Right forelimb (tissue), 1 donor: ENCODE measurements at places on chromosomes 5 and 9.

GRCh38 chr9:76162086-76162730 lies 232.0 kb downstream of the RFK start:
- peak; percentile 66 for DNase-seq

GRCh38 chr9:116944714-116945534 lies 257.8 kb downstream of the TRIM32 start:
- no peak for DNase-seq

- no peak for DNase-seq
Measured at GRCh38 chr9:127837346-127837745, 17.1 kb downstream of the ENG start.

- no peak for DNase-seq
Measured at GRCh38 chr5:97009921-97010320, 74.0 kb downstream of the LNPEP start.

DNA sequence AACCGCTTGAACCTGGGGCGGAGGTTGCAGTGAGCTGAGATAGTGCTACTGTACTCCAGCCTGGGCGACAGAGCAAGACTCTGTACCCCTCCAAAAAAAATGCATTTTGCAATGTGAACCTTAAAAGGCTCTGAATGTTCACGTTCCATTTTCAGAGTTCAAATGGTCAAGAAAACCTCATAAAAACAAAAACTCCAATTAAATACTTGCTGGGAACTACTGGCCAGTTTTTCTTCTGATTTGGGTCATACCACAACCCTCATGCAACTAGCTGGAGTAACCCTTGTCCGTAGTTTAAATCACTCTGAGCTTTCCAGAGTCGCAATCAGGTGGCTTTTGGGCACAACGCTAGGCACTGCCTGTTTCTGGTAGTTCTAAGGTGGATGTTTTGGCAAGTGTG lies 2.3 kb upstream of the OTULINL start:
- DNase-seq: no peak

GRCh38 chr9:2700909-2701550 lies 16.3 kb upstream of the KCNV2 start:
- DNase-seq: no peak

GRCh38 chr5:107604990-107605389 lies 65.7 kb downstream of the EFNA5 start:
- DNase-seq: no peak

DNA sequence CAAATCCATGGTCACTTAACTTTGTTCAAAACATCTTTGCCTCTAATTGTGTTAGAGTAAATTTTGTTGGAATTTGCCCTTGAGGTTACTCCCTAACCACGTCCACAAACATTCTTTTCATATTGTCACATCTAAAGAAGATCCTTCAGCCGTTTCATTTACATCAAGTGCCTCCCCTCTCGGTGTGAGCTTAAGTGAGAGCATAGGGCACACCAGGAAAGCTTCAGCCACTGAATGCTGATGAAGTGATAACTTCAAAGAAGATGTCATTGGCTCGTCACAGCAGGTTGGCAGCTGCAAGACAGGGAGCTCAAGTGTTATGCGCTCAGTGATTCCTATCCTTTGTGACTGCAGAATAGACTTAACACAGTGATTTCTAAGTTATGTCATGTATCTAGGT lies 49.6 kb upstream of the ADAMTS19 start:
- no peak for DNase-seq

GRCh38 chr5:108196276-108196675 lies 185.6 kb downstream of the FBXL17 start:
- no peak for DNase-seq

- no peak for DNase-seq
Measured at GRCh38 chr5:74422671-74423070, 217.9 kb downstream of the ENC1 start.

DNA sequence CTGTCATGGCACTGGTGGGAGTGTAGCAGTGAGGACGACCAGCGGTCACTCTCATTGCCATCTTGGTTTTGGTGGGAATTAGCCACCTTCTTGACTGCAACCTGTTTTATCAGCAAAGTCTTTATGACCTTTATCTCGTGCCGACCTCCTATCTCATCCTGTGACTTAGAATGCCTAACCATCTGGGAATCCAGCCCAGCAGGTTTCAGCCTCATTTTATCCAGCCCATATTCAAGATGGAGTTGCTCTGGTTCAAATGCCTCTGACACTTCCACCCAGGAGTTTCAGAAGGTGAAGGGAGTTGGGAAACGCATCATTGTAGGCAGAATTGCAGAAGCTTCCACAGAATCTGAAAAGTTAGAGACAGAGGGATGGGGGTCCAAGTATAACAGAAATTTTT lies 35.4 kb downstream of the SHC3 start:
- no peak for DNase-seq

- no peak for DNase-seq
Measured at GRCh38 chr5:160105686-160106360, 13.4 kb downstream of the PWWP2A start.

- DNase-seq: no peak
Measured at GRCh38 chr5:79227484-79228025, 8.4 kb upstream of the JMY start.

DNA sequence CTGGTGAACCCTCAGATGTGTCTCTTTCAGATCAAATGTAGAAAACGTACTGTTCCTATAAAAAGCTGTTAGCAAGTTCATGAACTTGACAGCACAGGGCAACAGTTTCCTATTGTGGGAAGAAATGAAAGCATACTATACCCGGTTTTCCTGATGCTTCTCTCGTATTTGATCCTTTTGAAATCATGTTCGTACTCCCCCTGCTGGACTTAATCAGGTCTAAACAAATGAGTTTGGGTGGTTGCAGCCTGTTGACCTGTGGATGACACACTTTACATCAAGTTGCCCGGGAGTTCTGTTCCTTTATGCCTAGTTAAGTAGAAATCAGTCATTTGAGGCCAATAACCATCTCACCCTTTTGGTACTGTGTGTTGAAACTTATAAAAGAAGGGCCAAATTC lies 1992.3 kb downstream of the MAT2B start:
- no peak for DNase-seq

DNA sequence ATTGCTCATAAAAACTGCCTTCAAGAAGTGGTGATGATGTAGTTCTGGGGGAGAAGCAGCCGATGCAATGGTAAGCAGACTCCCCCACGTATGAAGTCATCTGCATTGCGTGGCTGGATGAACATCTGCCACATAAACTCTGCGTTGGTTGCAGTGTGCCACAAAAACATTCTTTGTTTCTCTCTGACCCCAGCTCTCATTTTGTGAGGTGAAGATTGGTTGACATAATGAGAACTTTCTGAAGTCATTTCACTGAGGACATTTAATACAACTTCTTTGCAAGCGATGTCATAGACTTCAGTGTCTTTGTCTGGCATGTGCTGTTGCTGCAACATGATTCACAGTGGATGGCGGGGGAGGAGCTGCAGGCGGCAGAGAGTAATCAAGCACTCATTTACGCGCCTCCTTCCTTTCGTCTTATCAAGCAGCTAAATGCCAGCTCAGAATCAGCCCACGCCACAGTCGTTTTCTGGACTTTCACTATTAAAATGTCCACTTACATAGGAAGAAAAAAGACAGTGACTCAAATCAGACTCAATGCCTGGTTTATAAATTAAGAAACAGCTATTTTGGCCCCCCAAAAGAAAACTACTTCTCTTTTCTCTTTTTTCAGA lies 91.5 kb upstream of the NFIL3 start:
- DNase-seq: no peak

DNA sequence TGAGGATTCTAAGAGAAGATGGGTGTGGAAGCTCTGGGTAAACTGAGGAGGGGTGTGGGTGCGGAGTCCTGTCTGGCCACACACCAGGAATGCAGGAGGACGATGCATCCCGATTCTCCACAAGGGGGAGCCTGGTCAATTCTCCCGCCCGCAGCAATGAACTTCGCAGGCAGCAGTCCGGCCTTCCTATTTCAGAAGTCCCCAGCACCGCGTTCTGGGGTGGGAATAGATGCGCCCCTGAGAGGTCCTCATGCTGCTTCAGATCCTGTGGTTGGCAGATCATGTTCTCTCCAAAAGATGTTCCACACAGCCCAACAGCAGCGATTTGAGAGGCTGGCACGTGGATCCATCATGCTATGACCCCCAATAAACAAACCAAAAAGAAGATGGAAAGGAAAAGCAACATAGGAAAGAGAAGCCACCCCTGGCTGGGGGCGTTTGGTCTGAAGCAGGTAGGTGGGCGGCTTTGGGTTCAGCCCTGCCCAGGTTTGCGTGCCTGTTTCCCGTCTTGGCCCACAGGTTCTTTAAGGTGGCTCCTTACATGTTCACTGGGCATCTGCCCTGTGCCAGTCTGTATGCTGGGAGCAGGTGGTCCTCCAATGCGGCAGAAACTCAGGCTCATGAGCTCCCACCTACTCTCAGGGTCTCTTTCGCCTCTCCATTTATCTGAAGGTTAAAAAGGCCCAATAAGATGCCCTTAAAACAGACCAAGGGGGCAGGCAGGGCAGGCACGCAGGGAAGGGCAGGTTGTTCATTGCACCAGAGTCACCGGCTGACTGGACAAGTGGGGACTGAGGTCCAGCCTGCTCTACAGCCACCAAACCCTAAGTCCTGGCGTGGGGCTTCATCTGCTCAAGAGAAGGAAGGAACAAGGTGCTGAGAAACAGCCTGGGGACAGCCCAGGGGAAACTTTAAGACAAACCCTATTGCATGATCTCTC lies 171.6 kb downstream of the PAX5 start:
- peak; percentile 54 for DNase-seq

DNA sequence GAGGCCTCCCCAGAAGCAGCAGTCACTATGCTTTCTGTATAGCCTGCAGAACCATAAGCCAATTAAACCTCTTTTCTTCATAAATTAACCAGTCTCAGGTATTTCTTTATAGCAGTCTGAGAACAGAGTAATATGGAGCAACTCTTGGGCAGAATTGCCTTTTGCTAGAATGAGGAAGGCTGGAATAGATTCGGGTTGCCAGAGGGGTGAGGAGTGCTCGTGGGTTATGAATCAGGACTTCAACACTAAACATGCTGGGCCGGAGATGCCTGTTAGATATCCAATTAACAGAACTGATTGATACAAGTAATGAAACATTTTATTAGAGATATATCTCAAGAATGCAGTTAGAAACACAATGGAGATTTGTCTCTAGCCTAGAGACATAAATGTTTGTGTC lies 140.9 kb upstream of the MAP3K1 start:
- no peak for DNase-seq

GRCh38 chr9:120928015-120928482 lies 1.5 kb upstream of the TRAF1 start:
- no peak for DNase-seq

DNA sequence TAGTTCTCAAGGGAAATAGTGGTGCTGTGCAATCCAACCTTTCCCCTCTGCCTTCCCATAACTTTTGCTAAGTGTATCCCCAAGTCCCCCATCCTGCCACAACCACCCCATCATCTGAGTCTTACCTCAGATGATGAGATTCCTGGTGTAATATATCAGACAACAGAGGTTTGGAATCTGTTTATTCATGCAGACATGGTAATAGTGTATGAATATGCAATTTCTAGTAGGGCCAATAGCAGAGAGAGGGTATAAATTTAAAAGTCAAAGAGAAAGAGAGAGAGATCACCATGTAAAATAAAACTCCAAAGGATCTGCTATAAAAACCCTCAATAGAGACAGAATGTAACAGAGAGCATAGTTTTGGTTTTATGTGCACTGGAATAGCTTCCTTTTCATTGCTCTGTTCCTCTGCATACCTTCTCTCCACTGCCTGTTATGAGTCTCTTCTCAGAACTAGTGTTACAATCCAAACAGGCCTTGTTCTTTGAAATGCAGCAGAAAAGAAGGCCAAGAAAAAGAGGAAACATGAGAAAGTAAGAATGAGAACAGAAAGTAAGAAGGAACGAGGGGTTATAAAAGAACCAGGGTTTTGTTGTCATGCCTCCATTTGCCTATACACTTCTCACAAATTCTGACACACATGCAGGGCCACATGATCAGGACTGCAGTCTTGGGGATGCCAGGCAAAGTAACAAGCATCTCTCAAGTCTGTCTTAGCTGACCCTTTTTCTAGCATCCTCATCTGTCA lies 278.0 kb downstream of the CETN3 start:
- no peak for DNase-seq

- DNase-seq: peak; percentile 85
Measured at GRCh38 chr9:89750117-89750791, 145.4 kb downstream of the GADD45G start.

GRCh38 chr5:62653001-62653863 lies 74.6 kb downstream of the LRRC70 start:
- DNase-seq: no peak

DNA sequence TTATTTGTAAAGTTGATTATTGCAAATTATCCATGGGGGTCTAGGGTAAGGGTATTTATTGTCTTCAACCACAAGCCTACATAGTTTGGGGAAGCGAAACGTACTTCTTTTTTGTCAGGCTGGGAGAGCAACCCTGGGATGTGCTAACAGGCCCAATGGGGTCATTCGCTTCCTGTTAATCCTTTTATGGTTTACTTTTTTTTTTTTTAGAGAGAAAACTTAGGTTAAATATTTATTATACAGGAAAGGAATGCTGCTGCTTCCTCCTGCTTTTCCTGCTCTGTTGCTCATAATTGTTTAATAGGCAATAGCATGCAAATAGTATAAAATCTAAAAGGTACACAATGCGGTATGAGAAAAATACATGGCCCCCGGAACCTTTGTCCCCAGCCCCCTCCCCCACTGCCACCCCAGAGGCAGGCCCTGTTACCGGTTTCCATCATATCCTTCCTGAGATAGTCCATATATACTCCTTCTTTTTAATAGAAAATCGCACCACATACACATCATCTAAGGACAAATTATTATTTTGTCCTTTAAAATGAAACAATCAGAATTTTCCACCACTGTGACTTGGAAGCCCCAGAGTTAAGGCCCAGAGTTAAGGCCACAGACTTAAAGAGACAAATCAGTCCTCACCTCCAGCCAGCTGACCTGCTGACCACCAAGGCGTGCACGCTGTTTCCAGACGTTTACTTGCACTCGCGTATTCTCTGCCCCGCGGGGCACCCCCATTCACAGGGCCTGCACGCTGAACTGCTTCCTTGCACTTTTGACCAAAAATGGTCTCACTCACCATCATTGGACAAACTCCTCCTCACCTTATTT lies 83.9 kb downstream of the NDFIP1 start:
- no peak for DNase-seq

DNA sequence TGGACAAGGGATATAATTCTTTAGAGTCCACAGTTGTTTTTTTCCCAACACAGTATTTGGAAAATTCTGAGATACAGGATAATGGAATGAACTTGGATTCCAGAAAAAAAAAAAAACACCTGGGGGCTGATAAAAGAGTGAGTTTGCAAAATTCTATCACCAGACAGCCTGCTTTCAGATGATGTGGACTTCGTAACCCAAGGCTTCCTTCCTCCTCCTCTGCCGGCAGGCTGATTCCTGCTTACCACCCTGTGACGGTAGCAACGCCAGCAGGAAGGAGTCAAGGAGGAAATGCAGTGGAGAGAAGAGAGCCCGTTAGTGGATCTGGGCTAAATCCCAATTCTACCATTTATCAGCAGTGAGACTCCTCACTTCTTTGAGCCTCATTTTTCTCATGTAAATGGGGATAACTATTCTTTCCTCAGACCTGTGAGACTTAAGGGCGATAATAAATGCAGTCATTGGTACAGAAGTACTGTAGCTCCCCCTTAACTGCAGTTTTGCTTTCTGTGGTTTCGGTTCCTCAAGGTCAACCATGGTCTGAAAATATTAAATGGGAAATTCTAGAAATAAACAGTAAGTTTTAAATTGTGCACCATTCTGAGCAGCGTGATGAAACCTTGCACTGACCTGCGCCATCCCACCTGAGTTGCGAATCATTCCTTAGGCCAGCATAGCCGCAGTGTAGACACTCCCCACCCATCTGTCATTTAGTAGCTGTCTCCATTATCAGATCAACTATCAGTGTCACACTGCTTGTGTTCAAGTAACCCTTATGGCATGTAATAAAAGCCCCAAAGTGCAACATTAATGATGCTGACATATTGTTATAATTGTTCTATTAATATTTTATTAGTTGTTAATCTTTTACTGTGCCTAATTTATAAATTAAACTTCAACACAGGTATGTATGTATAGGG lies 71.4 kb downstream of the DCP2 start:
- no peak for DNase-seq
